ENCODE measurements at places on chromosomes 12 and 14.

- no peak for DNase-seq
- no peak overlapping the region for H3K27ac ChIP-seq
- no peaks in the 10 kb centered on the region for H3K4me1 ChIP-seq
- H3K36me3 ChIP-seq: no peaks in the 10 kb centered on the region
Measured at GRCh38 chr14:95192311-95192710, 35.0 kb upstream of the DICER1 start.

DNA sequence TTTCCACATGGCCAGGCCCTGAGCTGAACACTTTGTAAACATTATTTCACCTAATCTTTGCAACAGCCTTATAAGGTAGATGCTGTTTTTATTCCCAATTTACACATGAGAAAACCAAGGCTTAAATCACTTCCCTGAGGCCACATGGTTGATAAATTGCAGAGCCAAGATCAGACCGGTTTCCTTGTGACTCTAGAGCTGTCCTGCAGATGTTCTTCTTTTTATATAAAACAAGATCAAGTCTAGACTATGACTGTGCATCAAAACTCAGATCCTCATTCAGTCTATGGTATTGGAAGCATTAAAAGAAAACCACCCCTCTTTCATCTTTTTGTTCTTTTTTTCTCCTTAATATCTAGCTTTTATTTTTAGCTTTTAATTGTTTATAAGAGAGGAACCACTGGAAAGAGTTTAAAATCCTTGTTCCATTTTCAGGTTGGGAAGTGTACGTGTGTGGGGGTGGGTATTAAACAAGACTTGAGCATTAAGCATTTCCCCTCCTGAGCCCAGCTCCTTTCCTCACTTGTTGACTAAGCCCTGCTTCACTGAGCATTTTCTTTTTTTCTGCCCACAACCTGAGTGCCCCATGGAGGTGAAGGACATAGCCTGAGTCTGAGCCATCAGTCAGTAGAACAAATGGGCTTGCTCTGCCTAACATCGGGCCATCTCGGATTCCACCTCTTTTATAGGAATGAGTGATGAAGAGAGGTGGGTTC, 45.4 kb downstream of the GPATCH2L start:
- no peak overlapping the region for H3K27ac ChIP-seq
- H3K36me3 ChIP-seq: peaks cover 59% of the 10 kb centered on the region
- no peak overlapping the region for H3K4me3 ChIP-seq

- no peaks in the 10 kb centered on the region for H3K36me3 ChIP-seq
- no peak overlapping the region for H3K4me3 ChIP-seq
- H3K27me3 ChIP-seq: no peaks in the 10 kb centered on the region
- peaks cover 12% of the 10 kb centered on the region for H3K4me1 ChIP-seq
Measured at GRCh38 chr12:68919581-68920239, 13.3 kb downstream of the CPM start.

GRCh38 chr12:64744422-64745258, 14.6 kb downstream of the GNS start:
- H3K36me3 ChIP-seq: peaks cover 41% of the 10 kb centered on the region
- no peaks in the 10 kb centered on the region for H3K27me3 ChIP-seq
- no peak for DNase-seq
- no peaks in the 10 kb centered on the region for H3K4me1 ChIP-seq
- H3K27ac ChIP-seq: no peak overlapping the region

GRCh38 chr12:94198872-94199271, 50.5 kb downstream of the PLXNC1 start:
- peaks cover 9% of the 10 kb centered on the region for H3K36me3 ChIP-seq
- H3K27ac ChIP-seq: no peak overlapping the region
- DNase-seq: no peak
- H3K4me3 ChIP-seq: no peak overlapping the region

GRCh38 chr12:46108721-46109120, 118.3 kb upstream of the SCAF11 start:
- no peak overlapping the region for H3K4me3 ChIP-seq
- H3K27ac ChIP-seq: no peak overlapping the region
- peaks cover 6% of the 10 kb centered on the region for H3K27me3 ChIP-seq
- H3K4me1 ChIP-seq: peaks cover 7% of the 10 kb centered on the region
- no peak for DNase-seq

GRCh38 chr14:90440021-90440451, 43.2 kb downstream of the CALM1 start:
- no peak for DNase-seq
- H3K4me1 ChIP-seq: no peaks in the 10 kb centered on the region
- no peak overlapping the region for H3K27ac ChIP-seq
- H3K4me3 ChIP-seq: no peak overlapping the region
- no peaks in the 10 kb centered on the region for H3K27me3 ChIP-seq
- H3K36me3 ChIP-seq: no peaks in the 10 kb centered on the region

- H3K27me3 ChIP-seq: no peaks in the 10 kb centered on the region
- DNase-seq: no peak
- H3K4me1 ChIP-seq: peaks cover 34% of the 10 kb centered on the region
- H3K27ac ChIP-seq: peak overlapping the region; percentile 46
Measured at GRCh38 chr12:14280921-14281320, 84.6 kb upstream of the ATF7IP start.

GRCh38 chr12:124543052-124543589, 24.3 kb downstream of the NCOR2 start:
- H3K27me3 ChIP-seq: no peaks in the 10 kb centered on the region
- no peak overlapping the region for H3K4me3 ChIP-seq
- no peak overlapping the region for H3K27ac ChIP-seq
- peaks cover 60% of the 10 kb centered on the region for H3K4me1 ChIP-seq

- no peaks in the 10 kb centered on the region for H3K27me3 ChIP-seq
- DNase-seq: no peak
- H3K4me3 ChIP-seq: no peak overlapping the region
- H3K4me1 ChIP-seq: peaks cover 5% of the 10 kb centered on the region
Measured at GRCh38 chr14:75884198-75884611, 97.6 kb downstream of the TGFB3 start.

GRCh38 chr14:24398653-24399446, at the start of gene NYNRIN:
Gene NYNRIN, plus strand, starts transcription at chr14:24399003. Its CDS starts 244 bp downstream, at chr14:24399247.
- DNase-seq: peak; percentile 46
- no peak within 1 kb of the TSS for H3K27ac ChIP-seq
- peak within 1 kb of the TSS; percentile 35 for H3K4me3 ChIP-seq
- H3K36me3 ChIP-seq: no peaks in the 10 kb centered on the region
- peaks cover 9% of the 10 kb centered on the region for H3K27me3 ChIP-seq
- H3K4me1 ChIP-seq: peaks cover 4% of the 10 kb centered on the region

GRCh38 chr12:63846238-63846967, 1.9 kb downstream of the SRGAP1 start:
- peaks cover 9% of the 10 kb centered on the region for H3K4me1 ChIP-seq
- H3K27ac ChIP-seq: no peak overlapping the region
- H3K36me3 ChIP-seq: no peaks in the 10 kb centered on the region
- peaks cover 33% of the 10 kb centered on the region for H3K27me3 ChIP-seq
- no peak overlapping the region for H3K4me3 ChIP-seq
- no peak for DNase-seq

GRCh38 chr12:66903782-66904396, 225.0 kb upstream of the GRIP1 start:
- H3K4me1 ChIP-seq: peaks cover 28% of the 10 kb centered on the region
- H3K36me3 ChIP-seq: no peaks in the 10 kb centered on the region
- no peak overlapping the region for H3K4me3 ChIP-seq
